H1 (cell line): ENCODE measurements at places on chromosomes 7 and 10.

DNA sequence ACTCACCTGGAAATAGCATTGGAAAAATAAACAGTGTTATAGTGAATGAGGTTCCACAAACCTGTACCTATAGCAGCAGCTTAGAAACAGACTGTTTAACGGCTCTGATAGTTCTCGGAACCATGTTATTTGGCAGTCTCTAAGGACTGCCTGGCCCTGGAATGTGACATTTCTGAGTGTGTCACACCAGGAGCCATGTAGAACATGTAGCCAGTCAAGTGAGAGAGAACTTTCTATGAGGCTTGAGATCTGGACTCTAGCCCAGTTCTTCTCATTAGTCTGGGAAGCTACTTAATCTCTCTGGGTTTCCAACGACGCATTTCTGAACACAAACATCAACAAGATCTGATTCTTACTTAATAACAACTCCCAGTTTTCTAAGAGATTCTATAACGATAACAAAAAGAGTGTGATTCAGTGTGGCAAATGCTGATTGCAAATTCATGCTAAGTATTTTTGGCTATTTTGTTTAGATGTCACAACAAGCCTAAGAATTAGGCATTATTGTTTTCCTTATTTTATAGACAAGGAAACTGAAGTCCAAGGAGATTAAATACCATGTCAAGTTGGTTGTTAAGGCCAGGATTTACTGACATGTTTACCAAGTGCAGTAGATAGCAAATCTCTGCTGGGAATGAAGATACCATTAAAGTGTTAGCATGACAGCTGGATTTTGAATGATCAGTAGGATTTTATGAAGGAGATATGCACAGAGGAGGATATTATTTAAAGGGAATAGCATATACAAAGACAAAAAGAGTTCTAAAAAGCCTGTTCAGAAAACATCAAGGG, 47.2 kb downstream of the APBB1IP start:
- no peak overlapping the region for H3K27ac ChIP-seq
- no peak for DNase-seq
- no peaks in the 10 kb centered on the region for H3K4me1 ChIP-seq
- H3K36me3 ChIP-seq, result no peaks in the 10 kb centered on the region
- H3K4me3 ChIP-seq, result no peak overlapping the region
- no peaks in the 10 kb centered on the region for H3K27me3 ChIP-seq

GRCh38 chr7:75963381-75963995, 30.9 kb downstream of the TMEM120A start:
- H3K36me3 ChIP-seq, result peaks cover 4% of the 10 kb centered on the region; the same call in 1 of the 2 replicates
- no peak overlapping the region for H3K27ac ChIP-seq
- no peaks in the 10 kb centered on the region for H3K4me1 ChIP-seq
- DNase-seq, result no peak
- H3K4me3 ChIP-seq, result no peak overlapping the region

DNA sequence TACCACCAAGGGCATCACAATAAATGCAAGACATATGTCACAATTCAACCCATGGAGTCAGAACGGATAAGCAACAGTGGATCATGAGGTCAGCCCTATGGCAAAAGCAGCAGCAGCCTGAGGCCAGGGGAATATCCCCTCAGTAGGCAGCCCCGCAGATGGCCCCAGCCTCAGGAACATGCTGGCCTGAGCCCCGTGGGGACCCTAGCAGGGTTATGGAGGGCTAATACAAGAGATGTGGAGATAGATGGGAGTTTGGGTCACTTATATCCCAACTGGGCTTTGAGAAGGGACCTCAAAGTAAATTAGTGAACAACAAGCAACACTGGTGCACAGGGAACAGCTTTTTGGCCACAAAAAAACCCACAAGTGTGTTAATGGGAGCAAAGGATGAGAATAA, 9.1 kb downstream of the TMEM72 start:
- no peak overlapping the region for H3K27ac ChIP-seq
- no peaks in the 10 kb centered on the region for H3K27me3 ChIP-seq
- DNase-seq, result no peak
- H3K4me3 ChIP-seq, result no peak overlapping the region

GRCh38 chr7:36571190-36571560, 153.1 kb downstream of the AOAH start:
- H3K4me1 ChIP-seq, result peaks cover 3% of the 10 kb centered on the region; the same call in 1 of the 2 replicates
- no peak overlapping the region for H3K4me3 ChIP-seq
- H3K27me3 ChIP-seq, result no peaks in the 10 kb centered on the region
- no peaks in the 10 kb centered on the region for H3K36me3 ChIP-seq
- DNase-seq, result no peak
- H3K27ac ChIP-seq, result no peak overlapping the region

GRCh38 chr10:35364808-35365207, 28.5 kb downstream of the CCNY start:
- no peak overlapping the region for H3K4me3 ChIP-seq
- DNase-seq, result no peak

- H3K4me1 ChIP-seq, result no peaks in the 10 kb centered on the region
- no peaks in the 10 kb centered on the region for H3K27me3 ChIP-seq
- no peak overlapping the region for H3K27ac ChIP-seq
- no peaks in the 10 kb centered on the region for H3K36me3 ChIP-seq
- no peak for DNase-seq
- H3K4me3 ChIP-seq, result no peak overlapping the region
Measured at GRCh38 chr7:26479581-26479980, 187.9 kb downstream of the SNX10 start.

- H3K27me3 ChIP-seq, result no peaks in the 10 kb centered on the region
- H3K36me3 ChIP-seq, result no peaks in the 10 kb centered on the region
- DNase-seq, result no peak
- H3K4me3 ChIP-seq, result no peak overlapping the region
- H3K27ac ChIP-seq, result no peak overlapping the region
- peaks cover 1% of the 10 kb centered on the region for H3K4me1 ChIP-seq
Measured at GRCh38 chr10:10791869-10792268, 225.8 kb upstream of the CELF2 start.

DNA sequence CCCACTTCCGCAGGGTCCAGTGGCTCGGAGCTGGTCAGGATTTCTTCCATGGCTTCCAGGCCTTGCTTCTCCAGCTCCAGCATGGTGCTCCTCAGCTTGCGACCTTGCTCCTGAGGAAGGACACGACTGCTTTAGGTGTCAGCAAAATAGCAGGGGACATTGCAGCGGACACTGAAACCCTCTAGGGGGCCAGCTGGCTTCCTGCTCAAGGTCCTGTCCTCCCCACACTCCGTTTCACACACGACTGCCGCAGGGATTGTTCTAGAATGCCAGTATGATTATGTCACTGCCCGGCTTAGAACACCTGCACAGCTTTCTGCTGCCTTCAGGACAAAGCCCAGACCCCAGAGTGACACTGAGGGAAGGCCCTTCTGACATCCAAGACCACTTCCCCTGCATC, 65.6 kb downstream of the SCRN1 start:
- H3K27ac ChIP-seq, result no peak overlapping the region
- H3K27me3 ChIP-seq, result no peaks in the 10 kb centered on the region
- no peak for DNase-seq
- H3K36me3 ChIP-seq, result peaks cover 3% of the 10 kb centered on the region; the same call in 1 of the 2 replicates
- H3K4me1 ChIP-seq, result no peaks in the 10 kb centered on the region
- no peak overlapping the region for H3K4me3 ChIP-seq

DNA sequence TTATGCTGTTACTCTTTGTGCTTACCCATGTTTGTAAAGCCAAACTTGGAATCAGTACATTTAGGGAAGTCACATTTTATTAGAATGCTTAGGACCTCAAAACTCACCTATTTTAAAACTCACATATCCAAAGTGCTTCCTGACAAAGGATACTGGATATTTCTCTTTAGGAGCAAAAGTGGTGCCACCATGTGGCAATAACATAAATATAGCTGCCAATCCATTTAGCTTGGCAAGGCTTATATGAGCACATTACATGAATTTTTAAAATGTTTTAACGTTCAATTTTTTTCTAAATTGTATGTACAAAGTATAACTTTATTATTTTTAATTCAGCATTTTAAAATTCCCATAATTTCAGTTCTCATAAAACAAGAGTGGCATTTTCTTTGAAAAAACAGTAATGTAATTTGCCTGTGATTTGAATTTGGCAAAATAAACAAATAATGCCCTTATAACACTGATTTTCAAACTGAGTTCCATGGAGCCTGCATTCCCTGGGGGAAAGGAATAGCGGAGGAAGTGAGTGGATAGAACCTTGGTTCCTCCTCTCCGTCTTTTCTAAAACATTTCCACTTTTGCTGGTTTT, 75.4 kb downstream of the HDAC9 start:
- no peaks in the 10 kb centered on the region for H3K36me3 ChIP-seq
- no peak overlapping the region for H3K4me3 ChIP-seq
- no peak overlapping the region for H3K27ac ChIP-seq
- H3K27me3 ChIP-seq, result no peaks in the 10 kb centered on the region
- DNase-seq, result no peak

GRCh38 chr10:109966961-109967738, 40.6 kb upstream of the ADD3 start:
- no peak overlapping the region for H3K27ac ChIP-seq
- no peaks in the 10 kb centered on the region for H3K36me3 ChIP-seq
- H3K4me3 ChIP-seq, result no peak overlapping the region
- H3K4me1 ChIP-seq, result peaks cover 15% of the 10 kb centered on the region
- DNase-seq, result no peak

DNA sequence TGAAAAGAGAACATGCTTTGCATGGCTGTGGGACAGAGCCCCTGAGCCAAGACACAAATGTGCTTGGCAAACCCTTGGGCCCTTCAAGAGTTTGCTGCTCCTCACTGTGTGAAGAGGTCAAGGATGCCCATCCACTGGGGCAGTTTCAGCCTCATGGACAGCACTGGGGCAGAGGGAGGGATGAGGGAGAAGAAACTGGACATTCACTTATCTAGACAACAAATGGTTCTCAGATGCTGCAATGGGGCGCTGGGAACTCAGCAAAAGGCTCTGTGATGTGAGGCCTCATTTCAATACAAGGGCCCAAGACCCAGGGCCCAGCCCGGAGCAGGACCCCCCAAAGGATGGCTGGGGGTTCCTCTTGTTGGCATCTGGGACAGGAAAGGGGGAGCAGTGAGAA, 49.1 kb downstream of the EBF3 start:
- H3K27ac ChIP-seq, result no peak overlapping the region
- no peaks in the 10 kb centered on the region for H3K36me3 ChIP-seq
- no peak for DNase-seq
- H3K27me3 ChIP-seq, result no peaks in the 10 kb centered on the region
- H3K4me1 ChIP-seq, result peaks cover 6% of the 10 kb centered on the region; the same call in 1 of the 2 replicates
- no peak overlapping the region for H3K4me3 ChIP-seq

DNA sequence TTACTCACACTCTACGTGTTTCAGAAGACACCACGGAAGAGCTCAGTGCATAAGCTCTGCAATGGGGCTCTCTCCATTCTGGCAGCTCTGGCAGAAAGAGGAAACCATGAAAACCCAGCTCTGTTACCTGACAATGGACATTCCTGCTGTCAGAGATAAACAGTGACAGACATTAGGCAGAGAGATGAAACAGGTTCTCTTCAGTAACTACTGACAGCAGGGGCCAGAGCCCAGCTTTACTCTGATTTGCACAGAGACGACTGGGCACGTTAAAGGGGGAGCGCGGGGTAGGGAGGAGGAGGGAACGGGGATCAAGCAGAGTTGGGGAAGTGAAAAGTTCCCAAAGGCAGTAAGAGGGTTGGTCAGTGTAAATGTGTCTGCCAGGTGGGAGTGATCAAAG, 206.1 kb downstream of the RAMP3 start:
- H3K36me3 ChIP-seq, result no peaks in the 10 kb centered on the region
- H3K27me3 ChIP-seq, result no peaks in the 10 kb centered on the region
- H3K4me1 ChIP-seq, result no peaks in the 10 kb centered on the region
- no peak overlapping the region for H3K4me3 ChIP-seq
- no peak overlapping the region for H3K27ac ChIP-seq

- no peak for DNase-seq
- no peaks in the 10 kb centered on the region; the same call in 1 of the 2 replicates for H3K4me1 ChIP-seq
- H3K27ac ChIP-seq, result no peak overlapping the region
- no peak overlapping the region for H3K4me3 ChIP-seq
Measured at GRCh38 chr10:112649006-112649821, 202.2 kb downstream of the VTI1A start.

GRCh38 chr7:152504367-152504766, 68.6 kb upstream of the KMT2C start:
- no peaks in the 10 kb centered on the region; the same call in 1 of the 2 replicates for H3K4me1 ChIP-seq
- no peaks in the 10 kb centered on the region for H3K27me3 ChIP-seq
- H3K4me3 ChIP-seq, result no peak overlapping the region

- H3K36me3 ChIP-seq, result no peaks in the 10 kb centered on the region
- no peak for DNase-seq
- no peak overlapping the region for H3K27ac ChIP-seq
Measured at GRCh38 chr7:20288036-20288435, 42.7 kb upstream of the ITGB8 start.

GRCh38 chr10:15745751-15746150, 26.0 kb upstream of the ITGA8 start:
- H3K4me3 ChIP-seq, result no peak overlapping the region
- H3K27ac ChIP-seq, result no peak overlapping the region
- H3K4me1 ChIP-seq, result no peaks in the 10 kb centered on the region

GRCh38 chr7:102310414-102310815, 23.7 kb downstream of the SH2B2 start:
- peaks cover 8% of the 10 kb centered on the region for H3K4me1 ChIP-seq
- no peak overlapping the region for H3K4me3 ChIP-seq
- H3K27me3 ChIP-seq, result no peaks in the 10 kb centered on the region
- H3K27ac ChIP-seq, result no peak overlapping the region
- peaks cover 4% of the 10 kb centered on the region; the same call in 1 of the 2 replicates for H3K36me3 ChIP-seq
- no peak for DNase-seq

- no peak overlapping the region for H3K4me3 ChIP-seq
- H3K4me1 ChIP-seq, result peaks cover 2% of the 10 kb centered on the region
- H3K27ac ChIP-seq, result no peak overlapping the region
- H3K27me3 ChIP-seq, result no peaks in the 10 kb centered on the region
Measured at GRCh38 chr7:43004082-43004481, 71.9 kb downstream of the MRPL32 start.

GRCh38 chr10:96272316-96273280, 1.2 kb upstream of the BLNK start:
- no peaks in the 10 kb centered on the region for H3K27me3 ChIP-seq
- H3K4me1 ChIP-seq, result no peaks in the 10 kb centered on the region
- DNase-seq, result no peak
- no peak overlapping the region for H3K4me3 ChIP-seq
- H3K27ac ChIP-seq, result no peak overlapping the region

DNA sequence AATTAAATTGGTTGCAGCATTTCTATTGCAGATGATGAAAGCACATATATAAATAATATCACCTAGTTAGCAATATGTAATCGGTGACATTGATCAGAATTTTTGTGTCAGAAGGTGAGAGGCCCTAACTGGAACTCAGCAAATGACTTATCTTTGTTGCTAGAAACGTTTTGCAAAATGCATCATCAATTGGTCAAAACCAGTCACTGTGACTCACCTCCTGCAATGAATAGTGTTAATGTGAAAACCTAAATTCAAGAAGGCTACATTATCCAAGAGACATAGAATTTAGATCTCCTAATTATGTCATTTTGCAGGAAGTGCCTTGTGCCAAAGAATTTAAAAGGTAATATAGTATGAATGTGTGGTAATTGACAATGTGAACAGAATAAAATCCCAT, 9.8 kb upstream of the PNLIPRP3 start:
- H3K27me3 ChIP-seq, result no peaks in the 10 kb centered on the region
- H3K4me1 ChIP-seq, result no peaks in the 10 kb centered on the region
- H3K4me3 ChIP-seq, result no peak overlapping the region
- H3K36me3 ChIP-seq, result no peaks in the 10 kb centered on the region
